ENCODE measurements at places on chromosomes 3 and 15.

GRCh38 chr3:49717211-49717958 lies 2.1 kb downstream of the AMIGO3 start:
- DNase-seq, result no peak

DNA sequence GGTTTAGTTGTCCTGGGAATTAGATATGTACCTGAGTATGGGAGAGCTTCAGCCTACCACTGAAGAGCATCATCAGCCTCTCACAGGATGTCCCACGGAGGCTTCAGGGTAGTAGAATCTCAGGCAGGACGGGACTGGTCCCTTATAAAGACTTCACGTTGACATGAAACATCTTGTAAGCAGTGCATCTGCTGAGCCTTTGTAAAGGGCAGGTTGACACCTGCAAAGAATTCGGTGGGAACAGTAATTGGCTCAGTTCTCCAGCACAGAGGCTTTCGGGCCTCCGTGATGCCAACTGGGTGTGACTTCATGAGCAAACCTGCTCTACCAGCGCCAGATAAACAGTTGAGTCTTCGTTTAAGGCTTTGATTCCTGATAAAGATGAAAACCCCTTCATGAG lies 26.9 kb upstream of the AVEN start:
- no peak for DNase-seq

DNA sequence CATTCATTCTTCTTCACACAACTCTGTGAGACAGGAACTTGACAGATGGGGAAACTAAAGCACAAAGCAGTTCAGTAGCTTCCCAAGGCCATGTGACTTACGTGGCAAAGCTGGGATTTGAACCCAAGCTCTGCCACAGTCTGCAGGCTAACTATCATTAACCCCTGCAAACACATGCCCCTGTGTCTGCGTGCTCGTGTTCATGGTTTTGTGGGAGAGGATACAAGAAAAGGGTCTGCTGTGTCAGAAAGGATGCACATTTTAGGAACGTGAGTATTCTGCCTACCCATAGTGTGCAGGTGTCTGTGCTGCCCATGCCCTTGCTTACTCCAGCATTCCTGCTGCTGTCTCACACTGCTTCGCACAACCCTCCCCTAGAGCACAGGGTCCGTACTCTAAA lies 137.0 kb downstream of the CHDH start:
- DNase-seq, result no peak

DNA sequence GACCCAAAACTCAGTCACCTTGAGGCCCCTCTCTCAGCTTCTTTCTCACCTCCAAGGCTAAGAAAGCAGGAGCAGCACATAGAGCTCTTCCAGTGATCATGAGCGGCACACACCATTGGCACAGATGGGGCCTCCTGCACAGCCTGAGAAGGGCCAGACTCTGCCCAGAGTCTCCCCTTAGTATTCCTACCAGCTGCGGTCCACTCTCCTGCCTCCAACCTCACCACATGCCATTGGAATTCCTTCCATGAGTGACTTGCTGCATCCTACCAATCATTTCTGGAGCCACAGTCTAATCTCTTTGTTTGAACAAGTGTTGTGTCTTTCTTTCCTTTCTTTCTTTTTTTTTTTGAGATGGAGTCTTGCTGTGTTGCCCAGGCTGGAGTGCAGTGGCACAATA lies 39.3 kb downstream of the CDCP1 start:
- no peak for DNase-seq

DNA sequence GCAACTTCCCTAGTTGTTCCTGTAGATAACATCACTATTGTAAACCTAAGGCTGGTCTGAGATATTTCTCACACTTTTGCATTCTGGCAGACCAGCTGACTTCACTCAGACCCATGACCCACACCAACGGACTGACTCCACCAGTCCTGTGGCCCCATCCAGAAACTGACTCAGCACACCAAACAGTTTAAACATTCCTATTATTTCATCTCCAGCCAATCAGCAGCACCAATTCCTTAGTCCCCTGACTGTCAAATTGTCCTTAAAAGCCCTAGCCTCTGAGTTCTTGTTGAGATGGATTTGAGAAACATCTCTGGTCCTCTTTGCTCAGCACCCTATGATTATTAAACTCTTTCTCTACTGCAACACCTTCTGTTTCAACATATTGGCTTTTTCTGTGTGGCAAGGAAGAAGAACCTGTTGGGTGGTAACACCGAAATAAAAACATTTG lies 12.2 kb upstream of the IDH2 start:
- no peak for DNase-seq

DNA sequence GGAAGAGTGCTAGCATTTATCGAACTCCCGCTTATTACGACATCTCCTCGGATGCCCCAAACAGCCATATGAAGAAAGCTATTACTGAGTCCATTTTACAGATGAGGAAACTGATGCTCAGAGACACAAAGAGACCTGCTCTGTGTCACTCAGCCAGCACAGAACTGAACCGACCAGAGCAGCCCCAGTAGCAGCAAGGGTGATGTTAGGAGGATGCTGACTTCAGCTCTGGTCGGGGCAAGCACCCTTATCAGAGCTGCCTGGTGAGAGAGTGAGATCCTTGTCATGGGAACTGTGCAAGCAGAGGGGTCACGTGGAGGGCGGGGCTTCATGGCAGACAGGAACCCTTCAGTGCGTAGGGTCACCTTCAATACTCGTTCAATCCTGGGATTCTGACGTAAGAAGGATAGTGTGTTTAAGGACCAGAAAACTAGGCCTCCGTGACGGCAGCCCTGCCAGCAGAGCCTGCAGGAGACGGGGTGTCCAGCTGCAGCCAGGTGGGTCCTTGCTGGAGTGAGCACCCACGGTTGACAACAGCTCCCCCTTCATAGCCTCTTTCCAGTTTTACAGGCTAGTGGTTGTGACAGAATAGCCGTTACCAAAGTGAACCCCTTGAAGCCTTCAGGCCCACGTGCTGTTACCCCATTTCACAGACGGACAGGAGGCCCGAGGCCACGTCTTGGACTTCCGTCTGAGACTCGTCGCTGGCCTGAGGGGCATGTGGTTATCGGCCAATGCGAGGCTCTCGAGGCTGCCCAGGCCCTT lies 12.0 kb upstream of the IQSEC1 start:
- DNase-seq, result no peak

- DNase-seq, result no peak
Observed at GRCh38 chr3:166575161-166575560, 737.9 kb upstream of the BCHE start.

DNA sequence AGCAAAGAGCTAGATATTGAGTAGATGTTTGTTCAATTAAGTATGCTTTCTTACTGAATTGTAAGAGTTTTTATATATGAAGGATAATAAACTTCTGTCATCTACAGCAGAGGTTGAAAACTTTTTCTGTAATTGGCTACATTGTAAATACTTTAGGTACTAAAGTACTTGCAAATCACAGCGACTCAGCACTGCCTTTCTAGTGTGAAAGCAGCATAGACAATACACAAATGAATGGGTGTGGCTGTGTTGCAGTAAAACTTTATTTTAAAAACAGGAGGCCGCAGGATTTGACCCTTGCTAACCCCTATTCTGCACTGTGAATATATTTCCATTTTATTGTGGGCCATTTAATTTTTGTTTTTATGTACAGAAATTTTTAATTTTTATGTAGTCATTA lies 104.3 kb upstream of the TMC3 start:
- no peak for DNase-seq

- no peak for DNase-seq
Observed at GRCh38 chr3:195836476-195837135, 24.9 kb upstream of the MUC4 start.

GRCh38 chr3:82494977-82495489 lies 733.6 kb upstream of the GBE1 start:
- DNase-seq, result no peak

All from stimulated activated CD8-positive, alpha-beta memory T cell treated with anti-CD3 and anti-CD28 coated beads, Interleukin-4, amount 100 ng/mL, for 1 hour (primary cell).